Left kidney (tissue), 8 donors: ENCODE measurements at places on chromosomes 2 and 18. TPM values are rescaled to one million over a fixed set of nuclear protein-coding genes. Genes with fewer than 3 reads are reported as not detected.

TOGARAM2 gene
- 2.4 TPM for polyA plus RNA-seq

COX7A2L gene
- 183 TPM for polyA plus RNA-seq

DNA sequence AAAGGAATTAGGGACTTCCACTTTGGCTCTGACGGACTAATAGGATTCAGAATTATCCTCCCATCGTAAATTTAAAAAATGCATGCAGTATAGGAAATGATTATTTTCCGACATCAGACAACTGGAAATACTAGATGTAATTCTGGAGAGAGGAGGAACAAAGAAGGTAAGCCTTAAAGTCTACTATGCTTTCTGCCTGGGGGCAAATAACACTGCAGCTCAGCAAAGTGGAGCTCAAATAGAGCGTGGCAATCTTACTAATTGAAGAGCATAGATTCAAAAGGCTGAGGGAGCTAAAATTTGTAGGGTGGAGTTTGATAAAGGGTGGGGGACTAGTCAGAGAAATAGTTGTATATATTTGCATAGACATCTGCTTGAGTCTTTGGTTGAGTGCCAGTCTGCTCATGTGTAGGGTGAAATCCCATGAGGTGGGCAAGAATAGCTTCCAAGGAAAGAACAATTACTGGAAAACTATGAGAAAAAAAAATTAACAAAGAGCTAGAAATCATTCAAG lies 23.8 kb downstream of the COPS8 start:
- DNase-seq = no peak

GRCh38 chr2:67416136-67416535 lies 19.0 kb downstream of the ETAA1 start:
- no peak for DNase-seq

- no peak for DNase-seq
Observed at GRCh38 chr2:48722391-48722790, 33.1 kb downstream of the LHCGR start.
